ENCODE measurements at places on chromosomes 12 and 14.

DNA sequence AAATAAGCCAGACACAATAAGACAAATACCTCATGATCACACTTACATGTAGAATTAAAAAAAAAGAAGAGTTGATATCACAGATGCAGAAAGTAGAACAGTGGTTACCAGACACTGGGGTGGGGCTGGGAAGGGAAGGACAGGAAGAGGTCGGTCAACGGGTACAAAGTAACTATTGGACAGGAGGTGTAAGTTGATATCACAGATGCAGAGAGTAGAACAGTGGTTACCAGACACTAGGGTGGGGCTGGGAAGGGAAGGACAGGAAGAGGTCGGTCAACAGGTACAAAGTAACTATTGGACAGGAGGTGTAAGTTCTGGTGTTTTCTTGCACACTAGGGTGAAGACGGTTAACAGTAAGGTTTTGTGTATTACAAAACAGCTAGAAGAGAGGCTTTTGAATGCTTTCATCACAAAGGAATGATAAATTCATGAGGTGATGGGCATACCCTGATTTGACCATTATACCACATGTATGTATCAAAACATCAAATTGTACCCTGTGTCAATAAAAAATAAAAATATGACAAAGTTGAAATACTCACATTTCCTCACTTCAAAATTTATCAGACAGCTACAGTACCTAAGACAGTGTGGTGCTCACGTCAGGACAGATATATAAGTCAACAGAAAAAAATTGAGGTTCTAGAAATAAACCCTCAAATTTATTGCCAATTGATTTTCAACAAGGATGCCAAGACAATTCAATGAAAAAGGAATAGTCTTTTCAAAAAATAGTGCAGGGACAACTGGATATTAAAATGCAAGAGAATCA lies 32.8 kb downstream of the GALC start:
- no peak for DNase-seq

DNA sequence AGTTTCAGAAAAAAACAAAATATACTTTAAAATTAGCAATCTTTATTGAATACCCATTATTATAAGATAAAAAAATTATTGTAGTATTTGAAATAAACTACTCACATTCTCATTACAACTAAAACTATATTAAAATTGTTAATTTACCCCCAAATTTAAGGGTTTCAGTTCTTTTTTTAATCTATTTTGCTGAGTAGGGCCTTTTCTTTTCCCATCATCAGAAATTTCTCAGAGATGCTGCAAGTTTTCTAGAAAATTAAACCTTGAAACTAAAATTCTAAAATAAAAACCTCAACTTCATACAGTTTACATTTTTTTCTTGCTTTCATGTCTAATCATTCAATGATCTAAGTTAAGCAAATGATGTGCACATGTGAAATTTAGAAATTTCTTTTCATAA lies 10.1 kb downstream of the ARMH4 start:
- no peak for DNase-seq

- DNase-seq, result no peak
These were observed 51.2 kb upstream of the KCNH3 start for GRCh38 chr12:49487605-49488004.

GRCh38 chr12:57840726-57841125 lies 5.8 kb downstream of the CTDSP2 start:
- DNase-seq, result no peak

- DNase-seq, result no peak
These were observed 176.2 kb downstream of the FBXL14 start for GRCh38 chr12:1418144-1418543.

DNA sequence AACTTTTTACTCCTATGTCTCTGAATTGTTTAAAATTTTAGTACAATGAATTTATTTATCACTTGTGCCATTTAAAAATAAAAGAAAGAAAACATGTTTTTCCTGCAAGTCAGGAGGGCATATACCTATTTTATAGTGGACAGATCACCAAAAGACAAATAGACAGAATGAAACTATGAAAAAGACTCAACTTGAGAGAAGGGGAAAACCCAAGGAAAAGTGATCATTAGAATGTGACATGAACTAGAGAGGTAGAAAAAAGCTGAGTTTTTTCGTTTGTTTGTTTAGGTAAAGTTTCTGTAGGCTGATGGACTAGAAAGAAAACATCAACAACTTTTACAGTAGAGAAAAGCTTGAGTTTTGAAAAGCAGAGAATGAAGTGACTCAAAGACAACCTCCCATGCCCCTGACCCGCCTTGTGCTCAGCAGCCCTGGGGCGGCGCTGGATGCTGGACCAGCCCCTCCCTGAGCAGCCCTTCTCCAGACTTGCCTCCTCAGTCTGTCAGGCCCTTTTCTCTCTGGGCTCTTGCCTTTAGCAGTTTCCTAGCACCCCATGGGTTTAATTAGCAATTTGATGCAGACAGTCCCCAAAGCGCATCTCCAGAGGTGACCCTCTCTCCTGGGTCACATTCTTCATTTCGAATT lies 95.1 kb upstream of the ARID2 start:
- no peak for DNase-seq

GRCh38 chr12:96014943-96015599 lies 18.9 kb upstream of the HAL start:
- no peak for DNase-seq

DNA sequence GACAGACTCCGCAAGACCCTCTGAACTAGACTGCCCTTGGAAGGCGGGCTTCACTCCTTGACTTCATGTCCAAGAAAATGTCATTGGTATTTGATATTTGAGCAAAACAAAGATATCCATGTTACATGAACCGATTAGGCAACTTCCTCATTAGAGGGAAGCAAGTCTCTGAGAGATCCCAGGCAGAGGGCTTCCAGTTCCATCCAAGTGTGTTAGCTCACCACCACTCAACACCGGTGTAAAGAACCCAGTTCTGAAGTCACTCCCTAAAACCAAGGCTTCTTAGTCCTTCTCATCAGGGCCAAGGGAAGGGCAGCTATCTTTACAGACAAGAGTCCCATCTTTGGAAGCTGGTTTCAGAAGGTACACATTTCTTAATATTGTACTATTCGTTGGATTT lies 87.2 kb upstream of the CDKN3 start:
- no peak for DNase-seq

DNA sequence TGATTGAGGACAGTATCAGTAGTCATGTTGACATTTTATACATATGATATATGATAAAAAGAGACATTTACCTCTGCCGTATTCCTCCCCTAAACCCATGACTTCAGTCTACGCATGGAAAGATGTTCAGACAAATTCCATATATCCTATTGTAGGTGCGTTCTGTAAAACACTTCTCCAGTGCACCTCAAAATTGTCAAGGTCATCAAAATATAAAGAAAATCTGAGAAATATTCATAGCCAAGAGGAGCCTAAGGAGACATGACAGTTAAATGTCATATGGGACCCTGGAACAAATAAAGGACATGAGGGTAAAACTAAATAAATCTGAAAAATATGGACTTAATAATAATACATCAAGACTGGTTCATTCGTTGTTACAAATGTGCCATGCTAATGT lies 71.5 kb downstream of the CCER1 start:
- DNase-seq, result no peak

GRCh38 chr12:27177706-27178105 lies 66.4 kb upstream of the STK38L start:
- DNase-seq, result no peak

- DNase-seq, result no peak
These were observed 43.9 kb upstream of the GNPNAT1 start for GRCh38 chr14:52835122-52835903.

DNA sequence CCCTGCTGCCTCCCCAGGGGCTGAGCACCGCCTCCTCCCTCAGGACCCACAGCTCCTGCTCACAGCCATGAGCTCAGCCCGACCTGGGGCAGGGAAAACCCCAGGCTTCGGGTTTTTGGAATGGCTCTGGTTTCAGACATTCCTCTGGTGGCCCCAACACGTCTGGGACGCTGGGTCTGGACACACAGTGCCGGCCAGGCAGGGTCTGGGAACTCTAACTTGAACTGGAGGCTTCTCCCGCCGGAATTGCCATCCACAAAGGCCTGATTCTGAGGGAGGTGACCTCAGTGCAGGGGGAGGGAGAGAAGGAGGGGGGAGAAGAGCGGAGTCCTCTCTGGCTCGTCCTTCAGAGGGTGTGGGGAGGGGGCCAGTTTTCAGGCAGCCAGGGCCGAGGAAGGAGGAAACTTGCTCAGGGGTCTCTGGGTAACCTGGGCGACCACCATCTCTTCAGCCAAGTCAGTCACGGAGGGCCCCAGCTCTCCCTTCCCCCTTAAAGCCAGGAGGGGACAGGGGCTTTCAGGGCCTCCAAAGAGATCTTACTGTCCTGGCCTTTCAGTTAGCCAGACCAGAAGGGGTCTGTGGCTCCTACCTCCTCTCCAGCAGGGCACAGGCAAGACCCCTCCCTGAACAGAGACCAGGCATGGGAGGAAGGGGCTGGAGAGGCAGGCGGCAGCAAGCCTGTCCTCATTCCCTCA lies 19.4 kb downstream of the NCKAP5L start:
- no peak for DNase-seq

DNA sequence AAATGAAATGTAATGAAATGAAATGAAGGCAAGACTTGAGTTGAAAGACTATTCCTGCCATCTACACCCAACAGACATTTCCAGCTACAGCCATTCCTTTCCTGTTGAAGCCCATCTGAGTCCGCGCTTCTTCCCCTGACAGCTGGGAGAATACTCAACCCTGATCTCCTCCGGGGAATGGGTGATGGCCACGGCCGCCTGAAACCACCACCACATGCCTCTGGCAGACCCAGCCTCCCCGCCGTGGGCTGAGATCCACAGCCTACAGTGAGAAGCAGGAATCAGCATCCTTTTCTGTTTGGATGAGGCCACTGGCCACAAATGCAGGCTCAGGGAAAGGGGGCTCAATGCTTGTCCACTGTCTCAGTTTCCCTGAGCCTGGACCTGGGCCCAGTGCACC lies 130.3 kb downstream of the NCOR2 start:
- no peak for DNase-seq

All from D721Med (cell line).